ENCODE measurements at places on chromosomes 7 and 10. TPM values are rescaled to one million over a fixed set of nuclear protein-coding genes. Genes with fewer than 3 reads are reported as not detected.

DNA sequence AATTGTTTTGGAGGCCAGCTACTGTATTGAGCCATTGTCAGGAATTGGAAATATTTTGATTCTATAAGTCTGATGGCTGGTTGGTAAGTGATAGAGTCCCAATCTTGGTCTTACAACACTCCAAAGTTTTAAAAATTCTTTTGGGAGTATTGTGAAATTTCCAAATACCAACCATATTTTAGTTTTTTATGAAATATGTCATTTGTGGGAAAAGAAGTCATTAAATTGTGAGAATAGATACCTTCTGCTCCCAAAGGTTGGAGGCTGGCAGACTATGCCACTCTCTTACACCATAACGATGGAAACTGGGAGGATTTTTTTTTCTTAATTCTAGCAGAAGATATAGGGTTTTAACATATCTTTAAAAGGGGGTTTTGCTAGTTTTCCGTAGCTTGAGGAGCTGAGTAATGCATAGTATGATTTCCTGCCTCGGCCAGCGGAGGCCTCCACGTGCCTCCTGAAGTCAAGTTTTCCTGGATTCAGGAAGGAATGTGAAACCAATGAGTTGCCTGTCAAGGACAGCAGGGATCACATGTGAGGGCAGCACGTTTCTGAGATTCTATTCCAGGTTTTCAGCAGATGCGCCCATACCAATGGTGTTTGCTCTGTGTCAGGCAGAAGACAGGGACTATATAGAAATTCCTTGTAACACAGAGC is 92.2 kb upstream of the LAMB4 start:
- H3K4me1 ChIP-seq: peaks cover 6% of the 10 kb centered on the region
- no peak overlapping the region for H3K27ac ChIP-seq
- no peak overlapping the region for H3K4me3 ChIP-seq
- H3K36me3 ChIP-seq: peaks cover 29% of the 10 kb centered on the region
- no peak for DNase-seq

- no peak overlapping the region for H3K4me3 ChIP-seq
- H3K36me3 ChIP-seq: no peaks in the 10 kb centered on the region
- H3K27ac ChIP-seq: peak overlapping the region; percentile 83
- H3K27me3 ChIP-seq: no peaks in the 10 kb centered on the region
- no peak for DNase-seq
- peaks cover 29% of the 10 kb centered on the region for H3K4me1 ChIP-seq
These were observed 324.9 kb downstream of the PARD3 start for GRCh38 chr10:34489973-34490745.

DNA sequence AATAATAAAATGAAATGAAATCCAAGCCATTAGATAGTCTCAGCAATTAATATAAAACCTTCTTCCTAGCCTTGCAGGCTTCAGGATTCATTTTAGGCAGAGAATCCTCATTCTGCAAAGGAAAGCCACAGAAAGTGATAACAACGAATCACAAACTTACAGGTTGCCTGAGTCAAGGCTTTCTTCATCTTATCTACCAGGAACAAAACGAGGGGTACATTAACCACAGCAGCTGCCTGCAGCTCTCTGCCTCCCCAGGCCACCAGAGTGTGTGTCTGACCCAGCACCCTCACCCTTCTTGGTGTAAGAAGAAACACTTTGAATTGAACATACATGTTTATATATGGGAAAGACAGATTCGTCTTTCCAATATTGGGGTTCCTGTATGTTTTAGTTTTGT is 12.5 kb upstream of the TNS3 start:
- no peak for DNase-seq
- H3K27ac ChIP-seq: no peak overlapping the region
- no peaks in the 10 kb centered on the region for H3K27me3 ChIP-seq
- peaks cover 9% of the 10 kb centered on the region for H3K4me1 ChIP-seq
- H3K36me3 ChIP-seq: no peaks in the 10 kb centered on the region

GRCh38 chr10:98745645-98746044 is 298.9 kb upstream of the HPS1 start:
- no peak overlapping the region for H3K4me3 ChIP-seq
- H3K4me1 ChIP-seq: no peaks in the 10 kb centered on the region
- DNase-seq: no peak
- no peaks in the 10 kb centered on the region for H3K36me3 ChIP-seq

DNA sequence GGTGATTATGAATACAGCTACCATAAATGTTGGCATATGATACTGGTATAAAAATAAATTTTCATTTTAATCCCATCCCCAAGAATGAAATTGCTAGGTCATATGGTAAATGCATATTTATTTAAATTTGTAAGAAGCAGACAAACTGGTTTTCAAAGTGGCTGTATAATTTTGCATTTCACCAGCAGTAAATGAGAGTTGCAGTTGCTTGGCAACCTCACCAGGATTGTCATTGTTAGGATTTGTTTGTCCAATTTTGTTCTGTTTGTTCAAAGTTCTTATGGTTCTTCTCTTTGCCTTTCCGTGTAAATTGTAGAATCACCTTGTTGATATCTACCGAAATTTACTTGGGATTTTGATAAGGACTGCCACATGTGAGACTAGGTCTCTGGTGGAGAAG is 237.4 kb downstream of the OTUD1 start:
- H3K4me3 ChIP-seq: no peak overlapping the region
- H3K4me1 ChIP-seq: no peaks in the 10 kb centered on the region

Gene PLEKHS1
- not detected for total RNA-seq

Gene ZNF655
- 56.0 TPM for total RNA-seq

- peaks cover 7% of the 10 kb centered on the region for H3K4me1 ChIP-seq
- H3K27ac ChIP-seq: no peak overlapping the region
- no peak for DNase-seq
- H3K4me3 ChIP-seq: no peak overlapping the region
- no peaks in the 10 kb centered on the region for H3K36me3 ChIP-seq
These were observed 372.4 kb downstream of the SFMBT2 start for GRCh38 chr10:7038416-7038815.

DNA sequence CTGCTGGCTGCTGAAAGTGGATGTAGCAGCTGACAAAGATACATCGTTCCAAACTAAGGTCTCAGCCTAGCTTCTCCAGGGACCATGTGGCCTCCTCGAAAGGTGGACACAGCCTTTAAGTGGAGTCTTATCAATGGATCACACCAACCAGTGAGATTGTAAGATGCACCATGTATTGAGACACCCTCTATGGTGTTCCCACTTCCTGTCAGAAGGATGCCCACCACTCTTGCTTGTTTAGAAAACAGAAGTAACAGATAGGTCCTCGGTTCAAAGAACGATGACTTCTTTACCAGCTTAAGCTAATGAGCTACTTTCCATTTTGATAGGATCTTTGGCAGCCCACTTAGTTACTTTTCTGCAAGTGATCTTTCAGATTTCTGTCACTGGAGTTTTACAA is 34.3 kb downstream of the SLC25A13 start:
- H3K4me1 ChIP-seq: peaks cover 13% of the 10 kb centered on the region
- no peaks in the 10 kb centered on the region for H3K27me3 ChIP-seq
- no peak overlapping the region for H3K27ac ChIP-seq
- H3K36me3 ChIP-seq: peaks cover 40% of the 10 kb centered on the region

GRCh38 chr7:25549271-25549921 is 321.1 kb upstream of the NPVF start:
- no peak overlapping the region for H3K27ac ChIP-seq
- H3K27me3 ChIP-seq: no peaks in the 10 kb centered on the region
- H3K4me3 ChIP-seq: no peak overlapping the region

DNA sequence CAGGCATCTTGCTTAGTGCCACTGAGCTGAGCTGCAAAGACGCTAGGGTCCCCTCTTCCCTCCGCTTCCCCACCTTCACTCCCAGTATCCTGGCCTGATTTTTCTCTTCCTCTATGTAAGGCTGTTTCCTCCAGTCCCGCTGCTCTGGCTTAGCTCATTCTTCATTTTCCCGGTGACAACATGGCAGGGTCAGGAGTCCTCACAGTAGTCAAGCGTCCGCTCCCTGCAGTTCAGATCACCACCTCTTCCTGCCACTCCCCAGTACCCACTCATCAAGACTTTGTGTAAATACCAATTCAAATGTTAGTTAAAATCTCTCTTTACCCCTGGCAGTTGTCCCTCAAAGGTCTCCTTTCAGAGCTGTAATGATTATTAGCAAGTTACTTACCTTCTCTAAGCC is 650.4 kb upstream of the CELF2 start:
- H3K4me1 ChIP-seq: peaks cover 22% of the 10 kb centered on the region
- no peak for DNase-seq
- H3K36me3 ChIP-seq: no peaks in the 10 kb centered on the region
- H3K4me3 ChIP-seq: no peak overlapping the region

Gene HGF
- 0.05 TPM for total RNA-seq

Gene NME8
- total RNA-seq: not detected

DNA sequence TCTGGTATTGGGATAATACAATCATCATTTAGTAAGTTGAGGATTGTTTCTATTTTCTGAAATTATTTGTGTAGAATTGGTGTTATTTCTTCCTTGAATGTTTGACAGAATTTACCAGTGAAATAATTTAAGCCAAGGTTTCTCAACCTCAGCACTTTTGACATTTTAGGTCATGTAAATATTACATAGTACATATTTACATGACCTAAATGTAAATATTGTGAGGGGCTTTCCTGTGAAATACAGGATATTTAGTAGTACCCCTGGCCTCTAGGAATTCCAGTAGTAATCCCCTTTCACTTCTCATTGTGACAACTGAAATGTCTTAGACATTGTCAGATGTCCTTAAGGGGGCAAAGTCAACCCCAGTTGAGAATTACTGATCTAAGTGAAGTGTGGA is 59.8 kb downstream of the TBC1D12 start:
- no peaks in the 10 kb centered on the region for H3K4me1 ChIP-seq
- no peaks in the 10 kb centered on the region for H3K27me3 ChIP-seq
- H3K36me3 ChIP-seq: peaks cover 23% of the 10 kb centered on the region
- H3K4me3 ChIP-seq: no peak overlapping the region

DNA sequence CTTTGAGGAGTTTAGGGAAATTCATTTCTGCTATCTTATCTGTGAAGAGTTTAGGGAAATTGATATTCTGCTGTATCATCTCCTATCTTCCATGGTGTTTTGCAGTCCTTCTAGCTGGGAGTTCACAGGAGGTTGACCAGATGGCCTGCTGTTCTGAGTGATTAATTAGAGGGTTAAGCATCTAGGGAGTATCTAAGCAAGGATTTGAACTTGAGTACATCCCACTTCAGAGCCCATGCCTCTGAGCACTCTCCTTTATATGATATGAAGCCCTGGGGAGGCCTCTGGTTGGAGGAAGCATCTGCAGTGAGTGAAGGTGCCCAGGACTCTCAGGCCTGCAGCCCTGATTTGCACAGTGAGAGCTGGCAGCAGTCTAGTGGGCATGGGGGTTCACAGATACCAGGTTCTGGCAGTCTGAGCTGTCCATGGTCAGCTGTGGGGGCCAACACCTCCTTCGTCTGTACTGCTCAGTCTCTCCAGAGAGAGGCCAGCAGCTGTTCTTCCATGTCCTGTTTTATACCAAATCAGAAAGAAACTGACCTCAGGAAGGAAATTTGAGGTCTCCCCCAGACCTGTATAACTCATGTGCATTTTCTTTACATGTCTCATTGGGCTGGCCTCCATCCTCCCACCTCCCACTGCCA is 156.9 kb downstream of the PLCE1 start:
- no peak overlapping the region for H3K4me3 ChIP-seq
- H3K36me3 ChIP-seq: peaks cover 5% of the 10 kb centered on the region
- H3K4me1 ChIP-seq: no peaks in the 10 kb centered on the region
- H3K27ac ChIP-seq: no peak overlapping the region

Gene TMEM225B
- 0.91 TPM for total RNA-seq

Gene VAX1
- 0.23 TPM for total RNA-seq

- H3K4me1 ChIP-seq: no peaks in the 10 kb centered on the region
- H3K27me3 ChIP-seq: no peaks in the 10 kb centered on the region
- H3K4me3 ChIP-seq: no peak overlapping the region
- peaks cover 2% of the 10 kb centered on the region for H3K36me3 ChIP-seq
These were observed 247.4 kb upstream of the TEX47 start for GRCh38 chr7:89042940-89043339.

GRCh38 chr7:107725138-107725740 is 18.7 kb upstream of the CBLL1 start:
- no peaks in the 10 kb centered on the region for H3K36me3 ChIP-seq
- DNase-seq: peak; percentile 15
- H3K4me1 ChIP-seq: peaks cover 5% of the 10 kb centered on the region
- H3K27me3 ChIP-seq: peaks cover 36% of the 10 kb centered on the region
- H3K27ac ChIP-seq: no peak overlapping the region
- H3K4me3 ChIP-seq: no peak overlapping the region

DNA sequence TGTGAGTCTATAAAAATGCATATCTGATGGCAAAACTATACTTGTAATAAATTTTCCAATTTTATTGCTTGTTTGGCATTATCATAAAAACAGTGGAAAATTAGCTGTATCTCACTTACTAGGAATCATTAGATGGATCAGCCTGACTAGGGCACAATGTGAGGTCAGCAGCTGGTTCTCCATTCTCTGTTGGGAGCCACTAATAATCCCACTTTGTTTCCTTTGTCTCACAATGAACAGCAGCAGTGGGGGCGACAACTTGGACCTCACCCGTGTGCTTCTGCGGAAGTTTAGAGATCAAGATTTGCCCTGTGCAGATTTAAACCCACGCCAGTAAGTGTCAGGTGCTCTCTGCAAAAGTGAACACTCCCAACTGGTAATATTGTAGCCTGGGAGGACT is 295.5 kb downstream of the ABCA13 start:
- H3K27ac ChIP-seq: no peak overlapping the region
- DNase-seq: no peak
- H3K4me1 ChIP-seq: peaks cover 7% of the 10 kb centered on the region
- H3K27me3 ChIP-seq: no peaks in the 10 kb centered on the region
- H3K4me3 ChIP-seq: no peak overlapping the region

DNA sequence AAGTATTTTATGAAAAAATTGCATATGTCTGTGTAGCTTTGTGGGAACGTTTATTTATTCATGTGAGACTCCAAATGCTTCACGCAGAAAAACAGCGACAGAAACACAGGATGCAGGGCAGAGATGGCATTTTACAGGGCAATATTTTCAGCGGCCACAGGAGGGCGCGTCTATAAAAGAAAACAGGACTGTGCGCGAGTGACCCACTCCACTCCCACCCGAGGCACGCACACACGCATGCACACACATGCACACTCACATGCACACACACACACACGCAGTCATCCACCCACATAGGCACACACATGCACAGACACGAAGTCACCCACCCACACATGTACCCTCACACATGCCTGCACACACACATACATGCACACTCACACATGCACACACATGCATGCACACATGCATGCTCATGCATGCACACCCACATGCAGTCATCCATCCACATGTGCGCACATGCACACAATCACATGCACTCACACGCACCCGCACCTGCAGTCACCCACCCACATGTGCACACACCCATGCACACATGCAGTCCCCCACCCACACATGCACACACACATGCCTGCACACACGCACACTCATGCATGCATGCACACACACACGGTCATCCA is 96.3 kb downstream of the DNAJB6 start:
- DNase-seq: peak; percentile 66
- peaks cover 25% of the 10 kb centered on the region for H3K4me1 ChIP-seq
- H3K4me3 ChIP-seq: peak overlapping the region; percentile 77
- no peaks in the 10 kb centered on the region for H3K36me3 ChIP-seq
- H3K27me3 ChIP-seq: no peaks in the 10 kb centered on the region

Gene CCDC6
- 40.6 TPM for total RNA-seq

- H3K4me3 ChIP-seq: peak overlapping the region; percentile 85
- no peak for DNase-seq
- peaks cover 28% of the 10 kb centered on the region for H3K4me1 ChIP-seq
- H3K36me3 ChIP-seq: peaks cover 13% of the 10 kb centered on the region
- H3K27me3 ChIP-seq: peaks cover 16% of the 10 kb centered on the region
These were observed 3.9 kb downstream of the FAM20C start for GRCh38 chr7:196283-196682.
